ENCODE measurements at places on chromosomes 5 and 9.

DNA sequence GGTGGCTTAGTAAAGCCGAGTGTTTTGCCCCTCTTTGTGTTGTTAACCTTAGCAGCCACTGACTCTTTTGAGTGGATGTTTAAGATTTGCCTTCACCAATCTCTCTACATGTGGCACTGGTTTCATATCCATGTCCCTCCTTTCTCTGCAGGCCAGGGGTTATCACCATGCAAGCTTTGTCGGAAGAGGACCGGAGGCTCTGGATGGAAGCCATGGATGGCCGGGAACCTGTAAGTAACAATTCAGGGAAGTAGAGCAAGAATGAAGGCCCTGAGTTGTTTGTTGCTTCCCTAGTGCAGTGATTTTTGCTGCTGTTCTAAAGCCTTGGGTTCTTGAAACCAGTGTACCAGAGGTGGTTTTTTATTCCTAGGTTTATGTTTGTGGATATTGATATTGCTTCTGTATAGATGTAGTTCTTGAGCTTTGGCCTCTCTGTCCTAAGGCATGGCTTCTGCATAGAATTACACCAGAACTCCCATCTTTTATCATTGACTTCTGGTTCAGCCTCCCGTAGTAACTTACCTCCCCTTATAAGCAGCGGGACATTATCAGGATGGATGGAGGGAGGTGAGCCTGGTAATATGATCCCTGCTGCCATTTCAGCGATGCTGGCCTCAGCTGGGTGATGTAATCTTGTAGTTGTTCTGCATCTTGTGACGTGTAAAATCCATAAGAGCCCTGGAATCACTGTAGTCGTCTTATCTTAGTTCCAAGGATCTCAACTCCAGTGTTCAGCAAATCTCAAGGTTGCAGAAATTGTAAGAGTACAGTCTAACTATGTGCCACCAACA is 161.9 kb downstream of the ARHGAP26 start:
- no peak for DNase-seq

- no peak for DNase-seq
These were observed 260.9 kb downstream of the SH3GL2 start for GRCh38 chr9:17839776-17840175.

DNA sequence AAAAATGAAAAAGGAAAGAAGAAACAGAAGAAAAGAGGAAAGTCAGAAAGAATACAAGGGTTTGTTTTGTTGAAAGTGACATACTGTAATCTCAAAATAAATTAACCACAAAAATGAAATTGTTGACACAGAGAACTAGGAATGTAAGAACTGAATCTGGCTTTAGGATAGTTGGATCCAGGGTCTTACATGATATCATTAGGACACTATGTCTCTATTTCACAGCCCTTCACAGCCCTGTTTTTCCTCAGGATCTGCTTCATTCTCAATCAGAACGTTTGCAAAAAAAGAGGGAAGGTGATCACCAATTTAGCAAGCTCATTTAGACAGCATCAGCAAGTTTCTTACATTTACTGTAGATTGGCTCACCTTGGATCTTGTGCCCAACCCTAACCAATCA is 188.5 kb upstream of the NREP start:
- no peak for DNase-seq

GRCh38 chr5:109035436-109035835 is 287.7 kb downstream of the FER start:
- no peak for DNase-seq

DNA sequence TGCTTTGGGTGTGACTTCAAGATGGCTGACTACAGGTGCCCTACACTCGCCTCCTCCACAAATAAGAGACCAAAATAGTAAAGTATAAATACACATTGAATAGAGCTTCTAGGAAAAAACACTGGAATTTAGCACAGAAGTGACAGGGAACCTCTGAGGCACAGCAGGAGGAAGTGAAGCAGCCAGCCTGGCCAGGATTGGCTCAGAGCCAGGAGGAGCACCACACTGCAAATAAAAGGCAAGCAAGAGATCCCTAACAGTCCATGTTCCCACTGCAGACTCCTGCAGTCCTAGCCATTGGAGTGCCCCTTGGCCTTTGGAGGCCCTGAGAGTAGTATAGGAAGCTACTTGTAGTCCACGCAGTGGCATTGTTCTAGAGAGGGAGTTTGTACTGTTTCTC is 186.7 kb upstream of the TLX3 start:
- DNase-seq = no peak

DNA sequence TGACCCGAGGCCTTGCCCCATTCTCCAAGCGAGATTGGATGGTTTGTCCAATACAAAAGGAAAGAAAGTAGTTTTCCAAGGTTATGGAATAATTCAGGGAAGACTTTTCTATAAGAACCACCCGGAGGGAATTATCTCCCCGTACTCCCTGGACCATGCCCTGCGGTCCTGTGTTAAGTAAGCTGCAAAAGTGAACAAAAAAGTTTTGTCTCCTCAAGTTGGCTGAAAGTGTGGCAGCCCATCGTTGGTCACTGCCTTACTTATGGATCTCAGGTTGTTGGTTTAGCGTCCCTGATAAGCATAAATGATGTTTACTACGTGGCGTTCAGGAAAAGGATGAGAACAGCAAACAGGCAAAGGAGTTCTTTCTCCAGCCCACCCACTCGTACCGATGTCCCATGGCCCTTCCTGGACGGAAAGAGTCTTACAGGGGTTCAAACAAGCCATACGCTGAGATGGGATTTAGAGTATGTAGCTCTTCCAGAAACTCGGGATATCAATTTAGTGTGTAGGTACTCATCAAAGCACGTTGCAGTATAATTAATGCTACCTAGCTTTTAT is 413 bp upstream of the AUH start:
- DNase-seq = no peak

DNA sequence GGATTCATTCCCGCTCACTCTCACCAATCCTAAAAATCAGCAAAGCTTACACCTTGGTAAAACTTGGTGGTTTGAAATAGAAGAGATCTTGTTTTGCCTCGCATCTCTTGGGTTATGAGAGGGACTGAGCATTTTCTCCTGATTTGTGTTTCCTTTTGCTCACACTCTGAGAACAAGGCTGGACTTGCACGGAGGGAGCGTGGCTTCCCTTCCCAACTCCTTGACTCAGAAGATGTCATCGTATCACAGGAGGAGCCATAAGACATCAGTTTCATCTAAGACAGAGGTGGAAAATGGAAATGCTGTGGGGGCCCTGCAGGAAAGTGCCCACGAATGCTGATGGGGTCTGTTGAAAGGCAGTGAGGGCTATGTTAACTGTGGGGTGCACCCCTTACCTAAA is 37.4 kb downstream of the CTSL start:
- no peak for DNase-seq

GRCh38 chr9:113798062-113799030 is 77.8 kb upstream of the ZNF618 start:
- no peak for DNase-seq

All from stimulated activated CD4-positive, alpha-beta T cell treated with anti-CD3 and anti-CD28 coated beads, Interleukin-1b, Interleukin-23, amount 100 ng/mL, for 1 hour (primary cell).